NCI-H510A treated with DMSO at 0.1 percent for 48 hours (cell line): ENCODE measurements at places on chromosomes 7 and 10.

DNA sequence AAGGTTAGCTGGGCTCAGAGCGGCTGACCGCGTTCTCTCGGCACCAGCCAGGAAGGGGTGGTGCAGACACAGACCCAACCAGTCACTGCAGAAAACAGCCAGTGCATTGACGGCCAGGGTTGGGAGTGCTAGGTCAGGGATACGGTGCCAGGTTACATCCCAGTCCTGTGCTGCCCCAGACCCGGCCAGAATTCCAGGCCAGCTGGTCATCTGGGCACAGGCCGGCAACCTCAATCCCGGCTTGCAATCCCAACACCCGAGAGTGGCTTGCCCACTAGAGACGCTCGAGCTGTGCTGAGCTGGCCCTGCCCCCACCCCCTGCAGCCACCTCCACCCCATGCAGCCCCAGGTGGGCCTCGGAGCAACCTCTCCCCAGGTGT is 3.8 kb downstream of the PRAP1 start:
- no peak for DNase-seq

DNA sequence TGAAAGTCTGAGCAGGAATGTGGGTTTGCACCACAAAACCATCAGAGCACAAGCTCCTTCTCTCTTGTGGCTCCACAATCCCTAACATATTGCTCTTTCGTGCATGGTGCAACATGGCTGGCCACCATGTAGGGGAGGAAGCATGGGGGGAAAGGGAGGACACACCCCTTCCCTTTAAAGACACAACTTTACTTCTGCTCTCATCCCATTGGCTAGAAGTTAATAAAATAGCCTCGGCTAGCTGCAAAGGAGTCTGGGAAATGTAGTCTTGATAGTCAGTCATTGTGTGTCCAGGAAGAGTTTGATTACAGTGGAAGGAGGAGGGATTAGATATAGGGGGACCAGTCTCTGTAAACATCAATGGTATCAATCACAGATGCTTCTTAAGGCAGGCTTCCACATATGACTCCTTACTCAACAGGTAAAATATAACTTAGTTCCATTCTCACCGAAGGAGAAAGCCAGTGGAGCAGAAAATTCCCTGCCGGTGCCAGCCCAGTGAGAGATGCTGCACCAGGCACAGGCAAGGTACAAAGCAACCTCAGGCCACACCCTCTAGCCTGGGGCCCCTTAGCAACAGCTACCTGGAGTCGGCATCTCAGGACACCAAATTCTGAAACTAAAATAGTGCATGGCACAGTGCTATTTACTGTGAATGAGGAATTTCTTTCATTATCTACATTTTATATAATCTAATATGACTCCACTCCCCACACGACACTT is 124.7 kb upstream of the CTBP2 start:
- no peak for DNase-seq

- no peak for DNase-seq
These were observed 610.0 kb downstream of the KCNMA1 start for GRCh38 chr10:77027576-77027975.

- DNase-seq, result no peak
These were observed 640.2 kb downstream of the ARL4A start for GRCh38 chr7:13327669-13328068.

DNA sequence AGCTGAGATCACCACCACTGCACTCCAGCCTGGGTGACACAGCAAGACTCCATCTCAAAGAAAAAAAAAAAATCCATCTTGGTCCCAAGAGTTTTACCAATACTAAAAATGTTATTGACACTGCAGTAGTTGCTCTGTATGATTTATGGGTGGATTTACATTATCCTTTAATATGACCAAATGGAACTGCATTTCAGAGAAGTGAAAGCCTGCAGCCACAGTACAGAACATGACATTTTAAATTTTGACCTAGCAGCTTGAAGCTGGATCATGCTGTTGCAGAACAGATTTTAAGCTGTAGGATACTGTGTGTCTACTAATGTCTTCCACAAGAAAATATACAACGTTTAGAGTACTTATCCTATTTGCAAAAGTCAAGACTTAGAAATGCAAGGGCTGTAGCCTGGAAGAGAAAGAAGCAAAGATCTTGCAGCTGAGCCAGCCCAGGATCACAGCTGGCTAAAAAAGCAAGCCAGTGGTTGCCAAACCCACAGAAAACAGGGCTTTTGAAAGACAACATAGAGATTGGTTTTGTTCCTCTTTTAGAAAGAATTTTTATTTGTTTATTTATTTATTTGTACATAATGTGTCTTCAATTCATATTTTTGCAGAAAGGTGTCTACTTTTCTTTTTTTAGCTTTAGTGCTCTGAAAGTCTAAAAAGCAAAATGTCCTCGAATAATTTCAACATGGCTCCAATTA is 55.2 kb upstream of the WNT16 start:
- DNase-seq, result no peak

GRCh38 chr7:27191161-27191731 is 6.2 kb upstream of the HOXA11 start:
- no peak for DNase-seq

- no peak for DNase-seq
These were observed 3.5 kb upstream of the SNX8 start for GRCh38 chr7:2317556-2318293.

GRCh38 chr10:67175354-67175753 is 249.5 kb downstream of the LRRTM3 start:
- DNase-seq, result no peak

- DNase-seq, result no peak
These were observed 126.9 kb upstream of the KLF6 start for GRCh38 chr10:3911713-3912442.

GRCh38 chr7:101736084-101736483 is 81.3 kb upstream of the CUX1 start:
- no peak for DNase-seq

DNA sequence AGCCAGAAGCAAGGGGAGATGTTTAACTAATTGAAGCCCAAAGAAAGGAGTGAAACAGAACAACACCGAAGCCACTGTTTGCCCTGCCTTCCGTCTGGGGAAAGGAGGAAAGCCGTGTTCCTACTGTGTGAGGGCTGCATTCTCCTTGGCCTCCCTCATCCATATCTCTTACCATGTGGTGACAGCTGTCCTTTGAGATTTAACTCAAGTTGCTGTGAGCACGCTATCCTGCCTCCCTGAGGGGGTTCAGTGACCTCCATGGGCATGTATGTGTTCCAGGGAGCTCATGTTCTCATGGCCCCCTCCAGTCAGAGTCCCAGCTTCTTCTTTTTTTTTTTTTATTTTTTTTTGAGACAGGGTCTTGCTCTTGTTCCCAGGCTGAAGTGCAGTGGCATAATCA is 26.2 kb upstream of the CRHR2 start:
- DNase-seq, result no peak

- DNase-seq, result no peak
These were observed 242.8 kb downstream of the PHTF2 start for GRCh38 chr7:78041423-78041822.

- no peak for DNase-seq
These were observed 175.4 kb downstream of the ARID5B start for GRCh38 chr10:62076891-62077290.

GRCh38 chr7:127666602-127667001 is 14.6 kb downstream of the SND1 start:
- DNase-seq, result no peak

GRCh38 chr10:74063256-74063655 is 65.3 kb downstream of the VCL start:
- DNase-seq, result no peak
